ENCODE measurements at places on chromosomes 13 and 19.

DNA sequence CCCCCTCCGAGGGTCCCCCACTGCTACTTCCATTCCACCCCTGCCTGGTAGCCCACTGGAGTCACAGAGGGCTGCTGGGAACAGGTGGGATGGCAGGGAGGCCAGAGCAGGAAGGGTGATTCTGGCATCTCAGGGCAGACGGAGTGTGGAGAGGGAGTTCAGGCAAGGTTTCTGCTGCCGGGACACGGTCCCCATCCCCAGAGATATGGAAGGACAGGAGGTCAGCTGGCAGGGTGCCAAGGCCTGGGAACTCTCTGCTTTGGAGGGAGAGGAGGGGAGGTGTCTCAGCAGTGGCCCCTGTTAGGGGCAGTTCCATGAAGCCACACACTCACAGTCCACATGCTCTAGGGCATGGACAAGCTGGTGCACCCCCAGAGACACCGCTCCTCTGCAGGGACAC, 68.1 kb downstream of the CHST8 start:
- no peak for DNase-seq

- DNase-seq = no peak
Observed at GRCh38 chr13:49777746-49778614, 14.5 kb downstream of the KPNA3 start.

DNA sequence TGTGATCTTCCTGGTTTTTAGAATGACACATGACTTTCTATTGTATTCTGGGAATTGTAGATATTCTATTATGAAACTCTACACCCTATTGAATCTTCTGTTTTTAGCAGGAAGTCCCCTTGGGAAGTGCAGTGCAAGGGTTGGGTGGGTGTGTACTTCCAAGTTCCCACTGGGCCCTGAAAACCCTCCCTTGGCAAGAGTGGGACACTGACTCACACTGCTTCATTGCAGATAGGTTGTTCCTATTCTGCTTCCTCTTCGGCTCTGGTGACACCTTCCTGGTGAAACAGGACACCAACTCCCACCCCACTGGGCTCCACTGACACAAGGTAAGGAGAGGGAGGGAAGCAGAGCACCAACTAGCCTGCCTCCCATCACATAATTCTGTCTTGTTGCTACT, 121.8 kb downstream of the KCTD12 start:
- no peak for DNase-seq

GRCh38 chr13:96728463-96728862, 265.8 kb downstream of the OXGR1 start:
- DNase-seq = no peak

GRCh38 chr19:18373892-18374629, 11.9 kb upstream of the GDF15 start:
- no peak for DNase-seq

Data from NCI-H187 treated with DMSO at 0.1 percent for 48 hours (cell line).